ENCODE measurements at places on chromosomes 16 and 17. TPM values are rescaled to one million over a fixed set of nuclear protein-coding genes. Genes with fewer than 3 reads are reported as not detected.

KRTAP3-1 gene
- total RNA-seq = not detected

TP53TG3 gene
- total RNA-seq = 0.27 TPM

INCA1 gene
- not detected for total RNA-seq

PCYT2 gene
- 43.9 TPM for total RNA-seq

KRT35 gene
- not detected for total RNA-seq

PRSS8 gene
- not detected for total RNA-seq

EXOC3L1 gene
- under 0.01 TPM for total RNA-seq

SLC9A5 gene
- total RNA-seq = 0.54 TPM
